Activated CD4-positive, alpha-beta T cell treated with anti-CD3 and anti-CD28 coated beads, Interleukin-2, amount 10 ng/mL, durations not matched to agents 7 days and 5 days (primary cell): ENCODE measurements at places on chromosomes 12 and 14.

DNA sequence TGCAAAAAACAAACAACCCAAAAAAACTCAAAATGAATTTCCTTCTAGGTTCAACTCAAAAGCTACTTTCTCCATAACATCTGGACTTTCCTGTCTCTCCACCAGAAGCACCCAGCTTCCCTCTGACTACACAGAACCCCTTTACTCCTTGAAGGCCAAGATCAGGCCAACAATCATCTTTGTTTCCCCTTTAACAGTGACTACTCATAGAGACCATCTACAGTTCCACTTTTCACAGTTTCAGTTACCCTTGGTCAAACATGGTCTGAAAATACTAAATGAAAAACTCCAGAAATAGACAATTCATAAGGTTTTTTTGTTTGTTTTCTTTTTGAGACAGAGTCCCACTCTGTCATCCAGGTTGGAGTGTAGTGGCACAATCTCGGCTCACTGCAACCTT, 11.8 kb downstream of the GCH1 start:
- DNase-seq = no peak

- DNase-seq = no peak
Measured at GRCh38 chr12:95173392-95174251, 43.6 kb downstream of the FGD6 start.

- no peak for DNase-seq
Measured at GRCh38 chr14:54221971-54222370, 174.8 kb upstream of the CDKN3 start.

- DNase-seq = no peak
Measured at GRCh38 chr14:29743531-29743930, 184.1 kb downstream of the PRKD1 start.
